ENCODE measurements at places on chromosomes 7 and 10.

DNA sequence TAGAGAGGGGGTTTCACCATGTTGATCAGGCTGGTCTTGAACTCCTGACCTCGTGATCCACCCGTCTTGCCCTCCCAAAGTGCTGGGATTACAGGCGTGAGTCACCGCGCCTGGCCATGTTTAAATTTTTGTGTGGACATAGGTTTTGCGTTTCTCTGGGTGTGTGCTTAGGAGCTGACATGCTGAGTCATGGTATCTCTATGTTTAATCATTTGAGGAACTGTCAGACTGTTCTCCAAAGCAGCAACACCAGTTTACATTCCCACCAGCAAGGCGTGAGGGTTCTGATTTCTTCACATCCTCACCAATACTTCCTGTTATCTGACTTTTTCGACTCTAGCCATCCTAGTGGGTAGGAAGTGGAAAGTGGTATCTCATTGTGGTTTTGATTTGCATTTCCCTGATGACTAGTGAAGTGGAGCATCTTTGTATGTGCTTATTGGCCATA, 153.7 kb downstream of the DNAJB6 start:
- peak; percentile 30 for DNase-seq

DNA sequence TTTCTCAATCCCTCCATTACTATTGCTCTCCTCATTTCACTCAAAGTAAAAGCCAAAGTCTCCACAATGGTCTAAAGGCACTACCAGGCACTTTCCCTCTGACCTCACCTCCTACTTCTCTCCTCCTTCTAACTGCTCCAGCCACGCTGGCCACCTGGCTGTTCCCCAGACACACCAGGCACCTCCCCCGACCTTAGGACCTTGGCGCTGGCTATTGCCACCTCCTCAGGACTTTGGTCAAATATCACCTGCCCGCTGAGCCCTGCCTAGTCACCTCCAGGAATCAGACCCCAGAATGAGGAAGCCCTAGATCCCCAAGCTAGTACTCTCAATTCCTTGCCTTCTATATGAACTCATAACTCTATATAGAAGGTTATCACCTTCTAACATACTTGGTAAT, 66.2 kb upstream of the STEAP1B start:
- no peak for DNase-seq

DNA sequence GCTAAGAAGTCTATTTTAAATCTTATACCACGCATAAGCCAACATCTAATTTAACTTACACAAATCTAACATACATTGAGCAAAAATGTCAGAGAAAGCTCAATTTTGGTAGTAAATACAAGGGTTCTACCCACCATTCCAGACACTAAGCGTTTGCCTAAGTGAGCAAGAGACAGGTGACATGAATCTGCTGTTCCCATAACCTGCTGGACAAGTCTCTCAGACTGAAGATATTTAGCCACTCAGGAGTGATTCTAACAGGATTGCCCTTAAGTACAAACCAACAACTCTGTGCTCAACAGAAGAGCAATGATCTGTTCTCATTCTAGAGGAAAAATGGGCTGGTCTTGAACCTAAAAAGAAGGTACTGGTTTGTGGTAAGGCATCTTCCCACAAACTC, 18.8 kb downstream of the EZH2 start:
- DNase-seq = no peak

DNA sequence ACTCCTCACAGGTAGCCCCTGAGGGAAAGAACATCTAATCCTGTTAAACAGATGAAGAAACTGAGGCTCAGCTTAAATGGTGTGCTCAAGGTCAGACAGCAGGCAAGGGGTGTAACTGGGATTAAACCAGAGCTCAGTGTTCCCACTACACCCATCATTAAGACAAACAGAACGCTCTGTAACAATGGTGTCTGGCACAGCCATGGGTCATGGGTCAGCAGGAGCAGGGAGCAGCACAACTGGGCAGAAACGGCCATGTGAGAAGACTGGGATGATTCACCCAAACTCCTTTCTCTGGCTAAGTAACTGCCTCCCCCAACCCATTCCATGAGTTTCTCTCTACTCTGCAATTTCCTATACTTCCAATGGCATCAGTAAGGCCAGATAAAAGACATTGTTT, 85.5 kb upstream of the PDE1C start:
- no peak for DNase-seq

- DNase-seq = peak; percentile 63
Observed at GRCh38 chr7:68963552-68963951, 634.7 kb upstream of the AUTS2 start.

DNA sequence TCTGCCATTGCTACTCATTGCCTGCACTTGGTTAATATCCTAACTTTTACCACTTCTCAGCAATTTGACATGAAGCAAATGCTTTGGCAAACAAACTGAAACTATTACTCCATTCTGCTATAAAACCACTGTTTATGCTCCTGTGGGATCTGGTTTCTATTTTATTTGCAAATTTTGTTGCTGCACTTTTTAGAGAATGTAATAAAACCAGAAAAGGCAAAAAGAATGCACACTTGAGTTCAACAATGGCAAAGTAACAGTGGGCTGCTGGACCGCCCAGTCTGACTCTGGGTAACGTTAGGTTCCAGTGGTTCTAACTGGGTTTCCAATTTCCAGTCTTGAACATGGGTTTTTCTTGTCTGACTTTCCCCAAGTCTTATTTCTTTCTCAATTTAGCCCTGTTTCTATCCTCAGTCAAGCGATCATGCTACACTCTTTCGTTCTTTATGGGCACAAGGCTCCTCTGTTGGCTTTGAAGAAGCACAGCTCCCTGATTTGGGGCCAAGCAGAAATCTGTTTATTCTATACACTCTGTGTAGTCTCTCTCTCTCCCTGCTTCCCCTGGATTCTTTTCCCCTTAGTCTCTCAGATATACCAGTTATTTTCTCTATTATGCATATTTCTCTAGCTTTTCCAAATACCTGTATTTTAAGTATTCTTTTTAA, 129.2 kb upstream of the FAM3C start:
- DNase-seq = peak; percentile 66

DNA sequence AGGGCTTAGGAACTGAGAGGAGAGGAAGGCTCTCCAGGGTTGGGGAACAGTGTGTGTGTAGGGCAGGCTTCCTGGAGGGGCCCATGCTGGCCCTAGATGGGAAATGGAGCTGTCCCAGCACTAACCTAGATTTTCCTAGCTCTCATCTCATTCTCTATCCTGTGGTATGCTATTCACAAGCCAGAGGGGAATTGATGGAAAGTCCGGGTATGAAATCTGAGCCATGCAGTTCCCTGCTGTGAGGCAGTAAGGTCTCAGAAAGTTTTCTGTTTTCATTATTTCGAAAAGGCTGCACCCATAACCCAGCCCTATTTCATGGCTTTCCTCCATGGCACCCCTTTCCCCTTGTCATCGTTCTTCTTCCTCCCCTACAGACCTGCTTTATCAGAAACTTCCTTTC, 220.3 kb downstream of the RPS24 start:
- no peak for DNase-seq

- peak; percentile 48 for DNase-seq
Observed at GRCh38 chr7:74429153-74429747, 24.5 kb upstream of the GTF2IRD1 start.

DNA sequence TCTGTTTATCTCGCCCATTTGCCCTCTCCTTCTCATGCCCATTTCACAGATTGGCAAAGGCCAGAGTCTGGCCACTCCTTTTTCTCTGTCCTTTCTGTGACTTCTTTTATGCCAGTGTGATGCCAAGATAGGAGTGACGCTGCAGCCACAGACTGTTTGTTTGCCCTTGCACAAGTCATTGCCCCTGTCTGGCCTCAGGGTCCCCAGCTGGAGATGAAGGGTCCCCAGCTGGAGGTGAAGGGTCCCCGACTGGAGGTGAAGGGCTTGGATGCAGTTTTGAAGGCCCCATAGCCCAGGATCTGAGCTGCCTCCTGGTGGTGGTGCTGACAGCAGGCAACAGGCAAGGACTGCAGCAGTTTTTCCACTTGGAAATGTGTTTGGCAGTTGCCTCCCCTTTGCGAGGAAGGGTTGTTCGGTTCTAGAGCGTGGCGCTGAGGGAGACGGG, 50.8 kb upstream of the SLC29A3 start:
- no peak for DNase-seq

GRCh38 chr7:86748843-86749719, 105.4 kb downstream of the GRM3 start:
- DNase-seq = no peak

DNA sequence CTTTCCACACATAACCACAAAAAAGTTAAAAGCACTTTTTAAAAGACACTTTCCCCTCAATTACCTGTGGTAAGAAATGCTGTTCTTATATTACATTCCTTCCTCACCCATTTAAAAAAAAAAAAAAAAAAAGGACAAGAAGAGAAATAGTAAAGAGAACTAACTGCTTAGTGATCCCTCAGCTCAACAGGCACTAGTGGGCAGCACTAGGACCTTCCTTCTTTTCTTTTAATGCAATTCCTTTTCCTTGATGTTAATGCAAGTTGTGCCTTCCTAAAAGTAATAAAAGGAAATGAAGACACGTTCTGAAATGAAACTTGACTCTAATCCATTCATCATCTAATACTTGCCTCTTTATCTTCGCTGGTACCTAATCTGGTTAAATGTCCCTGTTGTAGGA, 189.7 kb downstream of the TCF7L2 start:
- no peak for DNase-seq

DNA sequence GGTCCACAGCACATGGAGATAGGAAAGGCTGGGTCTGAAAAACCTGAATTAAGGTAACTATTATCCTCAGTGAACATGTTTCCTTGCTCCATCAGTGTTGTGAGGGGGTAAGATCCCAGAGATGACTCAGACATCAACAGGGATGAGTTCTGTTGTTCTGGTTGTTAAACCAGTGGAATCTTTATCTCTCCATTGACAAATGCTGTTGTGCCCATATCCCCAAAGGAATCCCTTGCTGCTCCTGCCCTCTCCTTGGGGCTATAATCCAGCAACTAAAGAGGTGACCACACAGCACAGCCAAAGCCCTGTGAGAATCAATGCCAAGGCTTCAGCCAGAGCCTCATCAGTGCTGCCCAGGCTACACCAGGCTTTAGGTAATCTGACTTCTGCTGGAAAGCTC, 113.4 kb downstream of the JAZF1 start:
- DNase-seq = no peak

DNA sequence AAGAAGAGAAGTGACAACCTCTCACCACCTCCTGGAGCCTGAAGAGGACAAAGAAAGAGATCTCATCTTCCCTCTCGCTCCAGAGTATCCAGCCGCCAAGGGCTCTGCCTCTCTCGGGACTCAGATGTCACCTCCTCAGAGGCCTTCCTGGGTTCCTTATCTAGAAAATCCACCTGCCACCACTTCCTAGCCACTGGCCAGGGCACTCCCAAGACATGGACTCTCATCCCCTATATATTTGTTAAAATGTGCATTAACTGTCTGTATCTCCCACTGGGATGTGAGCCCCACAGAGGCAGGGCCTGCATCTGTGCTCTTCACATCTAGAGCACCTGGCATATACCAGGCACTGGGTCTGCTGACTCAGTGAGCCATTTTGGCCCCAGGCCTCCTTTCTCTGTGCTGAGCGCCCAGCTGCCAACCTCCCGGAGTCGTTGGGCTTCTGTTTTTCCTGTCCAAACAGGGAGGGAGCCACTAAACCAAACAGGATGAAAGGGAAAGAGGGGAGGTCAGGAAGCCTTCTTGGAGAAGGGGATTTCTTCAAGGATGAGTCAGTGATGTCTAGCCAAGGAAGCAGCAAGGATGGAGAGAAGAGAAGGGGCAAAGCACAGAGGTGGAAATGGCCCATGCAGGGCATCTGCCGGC, 58.9 kb downstream of the KCNMA1 start:
- peak; percentile 44 for DNase-seq

GRCh38 chr10:32650246-32650655, 204.3 kb downstream of the CCDC7 start:
- DNase-seq = no peak

All from sigmoid colon (tissue), 7 donors.